Activated effector memory CD4-positive, alpha-beta T cell treated with Interleukin-2 at 50 U/mL for 16 hours (primary cell): ENCODE measurements at places on chromosomes 7 and 10.
A peak's percentile ranks its signal among the peaks of the same experiment; 100 is the strongest.

DNA sequence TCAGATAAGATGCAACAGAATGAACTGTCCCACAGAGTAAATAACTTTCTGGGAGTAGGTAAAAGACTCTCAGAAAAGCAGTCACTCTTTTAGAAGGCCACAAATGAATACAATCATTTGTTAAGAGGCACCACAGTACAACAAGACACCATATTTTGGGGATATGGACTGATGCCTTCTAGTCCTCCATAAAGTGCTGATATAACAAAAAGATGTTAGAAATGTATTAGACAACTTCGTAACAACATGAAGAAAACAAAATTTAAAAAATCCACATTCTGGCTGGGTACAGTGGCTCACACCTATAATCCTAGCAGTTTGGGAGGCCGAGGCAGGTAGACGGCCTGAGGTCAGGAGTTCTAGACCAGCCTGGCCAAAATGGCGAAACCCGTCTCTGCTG is 111.3 kb downstream of the HIPK2 start:
- no peak for DNase-seq

- DNase-seq = no peak
Measured at GRCh38 chr10:102153093-102153620, 968 bp downstream of the NOLC1 start.

- DNase-seq = no peak
Measured at GRCh38 chr7:14751461-14751860, 151.1 kb downstream of the DGKB start.

DNA sequence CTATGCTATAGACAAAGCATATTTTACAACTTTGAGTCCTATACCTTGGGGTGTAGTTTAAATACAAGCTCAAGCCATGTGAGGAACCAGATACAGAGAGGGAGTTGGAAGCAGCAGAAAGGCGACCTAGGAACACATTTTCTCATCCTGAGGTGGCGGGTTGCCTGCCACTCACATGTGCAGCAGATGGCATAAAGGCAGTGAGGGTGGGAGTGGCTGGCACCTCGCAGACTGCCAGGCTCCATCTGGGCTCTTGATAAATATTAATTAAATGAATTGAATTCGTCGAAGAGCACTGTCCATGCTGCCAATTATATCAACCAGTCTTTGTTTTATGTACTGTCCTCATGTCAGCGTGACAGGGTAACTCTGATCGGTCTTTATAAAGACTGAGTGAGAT is 79.0 kb upstream of the SEMA3C start:
- DNase-seq = no peak

GRCh38 chr10:32417911-32418547 is 27.9 kb upstream of the CCDC7 start:
- no peak for DNase-seq

DNA sequence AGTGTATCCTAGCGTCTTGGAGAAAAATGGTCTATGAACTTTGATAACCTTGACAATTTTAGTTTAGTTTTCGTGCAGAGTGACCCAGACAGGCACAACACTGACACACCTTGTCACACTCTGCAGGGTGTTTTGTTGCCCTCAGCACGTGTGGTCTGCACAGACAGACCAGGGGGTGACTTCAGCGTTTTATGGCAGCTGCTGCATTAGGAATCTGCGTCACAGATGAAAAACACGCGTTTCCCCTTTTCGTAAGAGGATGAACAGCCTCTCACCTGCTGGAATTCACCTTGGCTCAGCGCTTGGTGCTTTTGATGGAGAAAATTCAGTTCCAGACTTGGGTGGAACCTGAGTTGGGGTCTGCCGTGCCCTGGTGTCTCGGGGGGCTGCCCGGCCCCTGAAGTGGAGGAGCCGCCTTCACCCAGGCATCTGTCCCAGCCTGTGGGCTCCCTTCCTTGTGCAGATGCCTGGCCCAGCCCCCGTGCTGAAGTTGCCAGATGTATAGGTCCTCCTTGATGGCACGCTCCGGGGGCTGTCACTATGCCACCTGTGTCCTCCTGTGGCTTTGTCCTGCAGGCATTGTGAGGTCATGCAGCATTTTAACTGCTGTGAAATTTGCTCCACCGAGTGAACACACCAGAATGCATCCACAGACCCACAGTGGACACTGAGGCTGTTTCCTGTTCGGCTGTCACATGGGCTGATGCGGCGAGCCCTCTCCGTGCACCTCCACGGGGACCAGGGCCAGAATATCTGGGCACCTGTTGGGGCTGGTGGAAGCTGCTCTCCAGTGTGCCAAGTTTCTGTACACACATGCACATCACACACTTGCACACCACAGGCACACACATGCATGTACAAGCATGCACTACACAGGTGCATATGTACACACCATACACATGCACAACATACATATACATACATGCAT is 18.3 kb downstream of the INPP5A start:
- DNase-seq = no peak

DNA sequence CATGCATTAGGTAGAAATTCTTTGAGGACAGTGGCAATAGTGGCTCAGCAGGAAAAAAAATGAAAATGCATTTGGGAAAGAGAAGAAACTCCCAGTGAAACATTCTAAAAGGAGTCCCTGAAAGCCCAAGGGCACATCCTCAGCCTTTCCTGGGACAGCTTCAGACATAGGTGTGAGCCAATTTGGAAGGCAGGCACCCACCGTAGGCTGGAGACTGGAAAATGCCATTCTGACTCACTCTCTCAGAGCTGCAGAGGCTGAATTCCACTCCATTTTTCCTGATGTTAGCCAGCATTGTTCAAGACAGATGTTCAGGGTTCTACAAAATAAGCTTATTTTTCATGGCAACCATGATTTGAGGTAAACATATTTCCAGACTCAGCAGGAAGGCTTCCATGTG is 379.0 kb upstream of the FZD8 start:
- DNase-seq = no peak

- peak; percentile 40 for DNase-seq
Measured at GRCh38 chr10:110363572-110364411, 59.1 kb upstream of the SMNDC1 start.
